ENCODE measurements at places on chromosomes 3 and 15.

DNA sequence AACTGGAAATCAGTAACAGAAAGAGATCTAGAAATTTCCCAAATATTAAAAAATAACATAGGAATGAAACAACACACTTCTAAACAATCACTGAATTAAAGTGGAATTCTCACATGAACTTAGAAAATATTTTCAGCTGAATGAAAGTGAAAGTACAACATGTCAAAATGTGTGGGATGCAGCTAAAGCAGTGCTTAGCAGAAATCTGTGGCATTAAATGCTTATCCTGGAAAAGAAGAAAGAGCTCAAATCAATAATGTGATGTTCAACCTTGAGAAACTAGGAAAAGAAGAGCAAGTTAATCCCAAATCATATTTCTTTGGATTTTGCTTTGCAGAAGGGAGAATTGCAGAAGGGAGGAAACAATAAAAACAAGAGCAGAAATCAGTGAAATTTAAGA is 98.2 kb upstream of the NR2E3 start:
- DNase-seq: no peak

- DNase-seq: no peak
Measured at GRCh38 chr15:76752549-76752948, 152.6 kb downstream of the SCAPER start.

- no peak for DNase-seq
Measured at GRCh38 chr15:62793752-62794144, 248.8 kb upstream of the TPM1 start.

GRCh38 chr3:30145281-30145680 is 461.1 kb upstream of the TGFBR2 start:
- no peak for DNase-seq

DNA sequence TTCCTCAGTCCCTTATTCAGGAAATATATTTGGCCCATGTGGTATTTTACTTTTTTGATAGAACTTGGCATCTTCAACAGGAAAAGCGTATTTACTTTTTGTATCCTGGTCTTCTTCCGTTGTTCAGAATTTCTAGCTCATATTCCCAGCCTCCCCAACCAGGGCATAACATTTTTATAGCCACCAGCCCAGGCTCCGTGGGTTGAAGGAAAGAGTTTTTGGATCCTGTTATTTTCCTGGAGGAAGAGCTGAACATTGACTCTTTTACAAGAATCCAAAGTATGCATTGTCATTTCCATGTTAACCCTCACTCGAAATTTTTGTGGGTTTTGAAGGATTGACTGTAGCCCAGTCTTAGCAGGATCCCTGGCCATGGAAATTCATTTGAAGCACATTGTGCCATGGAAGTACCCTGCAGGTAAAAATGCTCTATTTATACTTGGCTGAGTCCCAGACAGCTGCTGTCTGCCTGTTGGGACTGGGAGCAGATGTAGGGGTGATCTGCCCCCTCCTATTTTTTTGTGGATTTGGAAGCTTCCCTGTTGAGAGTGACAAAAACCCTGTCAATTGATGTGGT is 98.8 kb downstream of the AKAP13 start:
- DNase-seq: no peak

- DNase-seq: no peak
Measured at GRCh38 chr15:39801641-39802309, 19.1 kb upstream of the FSIP1 start.
